Activated naive CD4-positive, alpha-beta T cell treated with anti-CD3 and anti-CD28 coated beads for 36 hours (primary cell): ENCODE measurements at places on chromosomes 2 and 18. TPM values are rescaled to one million over a fixed set of nuclear protein-coding genes. Genes with fewer than 3 reads are reported as not detected.

DNA sequence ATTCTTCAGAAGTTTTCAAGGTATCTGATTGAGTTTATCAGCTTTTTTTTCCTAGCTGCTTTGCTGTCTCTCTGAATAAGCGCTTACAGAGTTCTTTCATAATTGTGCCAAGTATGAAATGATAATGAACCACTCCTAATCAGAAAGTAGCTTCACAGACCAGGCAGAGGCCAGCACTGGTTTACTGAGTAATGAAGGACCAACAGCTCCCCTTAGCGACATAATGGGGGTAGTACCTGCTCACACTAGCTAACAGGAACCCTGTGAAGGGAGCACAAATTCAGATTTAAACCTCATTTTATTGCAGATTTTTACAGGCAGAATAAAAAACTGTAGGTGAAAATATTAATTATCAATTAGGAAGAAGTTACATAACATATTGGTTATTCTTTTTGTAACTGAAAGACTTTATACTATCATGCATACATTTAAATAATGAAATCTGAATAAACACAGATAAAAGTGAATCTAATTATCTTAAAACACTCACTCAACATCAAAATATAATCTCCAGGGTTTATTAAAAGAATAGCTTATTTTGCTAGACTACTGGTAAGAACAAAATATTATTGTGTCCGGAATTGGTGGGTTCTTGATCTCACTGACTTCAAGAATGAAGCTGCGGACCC is 53.7 kb upstream of the LRRC30 start:
- H3K27ac ChIP-seq = no peak overlapping the region
- H3K4me1 ChIP-seq = no peaks in the 10 kb centered on the region
- peaks cover 3% of the 10 kb centered on the region for H3K27me3 ChIP-seq
- peak; percentile 27 for DNase-seq
- no peak overlapping the region for H3K4me3 ChIP-seq
- H3K36me3 ChIP-seq = no peaks in the 10 kb centered on the region

DNA sequence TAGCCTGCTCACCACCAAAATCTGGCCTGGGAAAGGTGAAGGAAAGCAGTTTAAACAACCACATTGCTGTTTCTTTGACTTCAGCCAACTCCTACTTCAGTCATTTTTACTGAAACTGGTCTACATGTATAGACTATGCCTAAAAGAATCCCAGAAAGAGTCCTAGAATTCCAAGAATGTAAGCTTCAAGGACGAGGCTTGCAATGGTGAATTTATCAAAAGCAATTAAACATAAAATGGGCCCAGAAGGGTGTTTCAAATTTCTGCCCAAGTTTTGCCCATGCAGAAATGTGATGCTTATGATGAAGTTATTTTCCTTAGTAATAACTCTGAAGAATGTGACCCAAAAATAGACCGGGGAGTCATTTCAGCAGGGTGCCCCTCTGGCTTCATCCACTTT is 16.6 kb downstream of the EN1 start:
- no peak overlapping the region for H3K27ac ChIP-seq
- H3K36me3 ChIP-seq = no peaks in the 10 kb centered on the region
- DNase-seq = no peak
- peaks cover 5% of the 10 kb centered on the region for H3K4me1 ChIP-seq
- H3K27me3 ChIP-seq = peaks cover 63% of the 10 kb centered on the region
- H3K4me3 ChIP-seq = no peak overlapping the region

DNA sequence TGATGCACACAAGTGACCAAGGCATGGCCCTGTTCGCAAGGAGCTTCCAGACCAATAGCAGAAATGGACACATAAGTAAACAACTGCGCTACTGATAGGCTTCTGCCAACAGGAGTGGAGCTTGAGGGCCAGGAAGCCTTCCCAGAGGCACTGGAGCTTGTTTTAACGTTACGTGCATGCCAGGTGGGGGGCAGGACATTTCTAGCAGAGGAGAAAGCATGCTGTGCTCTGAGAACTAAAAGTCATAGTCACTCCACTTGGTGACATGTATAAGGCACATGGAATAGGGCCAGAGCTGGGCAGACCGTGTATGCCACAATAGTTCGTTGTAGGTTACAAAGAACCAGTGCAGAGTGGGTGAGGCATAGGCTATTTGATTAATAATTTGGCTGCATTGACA is 184.2 kb downstream of the NEDD4L start:
- no peaks in the 10 kb centered on the region for H3K27me3 ChIP-seq
- no peak for DNase-seq
- H3K27ac ChIP-seq = no peak overlapping the region
- peaks cover 15% of the 10 kb centered on the region for H3K4me1 ChIP-seq

GRCh38 chr2:107622741-107623310 is 203.9 kb upstream of the RGPD4 start:
- no peaks in the 10 kb centered on the region for H3K4me1 ChIP-seq
- no peaks in the 10 kb centered on the region for H3K27me3 ChIP-seq
- no peak overlapping the region for H3K27ac ChIP-seq
- no peak for DNase-seq
- no peak overlapping the region for H3K4me3 ChIP-seq

Gene ZNF396
- total RNA-seq = 0.77 TPM

Gene LIMS2
- total RNA-seq = 14.6 TPM

DNA sequence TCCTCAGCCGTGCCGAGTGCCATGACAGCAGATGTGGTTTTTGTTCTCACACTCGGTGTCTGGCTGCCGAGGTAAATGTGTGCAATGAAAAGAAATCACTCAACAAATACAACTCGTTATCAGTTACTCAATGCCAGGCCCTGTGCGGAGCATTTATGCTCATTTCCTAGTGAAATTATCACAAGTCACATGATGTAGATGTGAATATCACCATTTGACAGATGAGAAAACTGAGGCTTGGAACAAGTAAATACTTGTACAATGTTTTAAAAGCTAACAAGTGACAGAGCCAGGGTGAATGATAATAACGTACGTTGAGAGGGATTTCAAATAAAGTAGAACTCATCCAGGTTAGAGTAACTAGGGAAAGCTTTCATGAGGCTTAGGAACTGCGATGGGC is 174.7 kb downstream of the EIPR1 start:
- H3K4me3 ChIP-seq = no peak overlapping the region
- DNase-seq = no peak
- peaks cover 9% of the 10 kb centered on the region for H3K36me3 ChIP-seq
- H3K27me3 ChIP-seq = no peaks in the 10 kb centered on the region
- peaks cover 13% of the 10 kb centered on the region for H3K4me1 ChIP-seq

DNA sequence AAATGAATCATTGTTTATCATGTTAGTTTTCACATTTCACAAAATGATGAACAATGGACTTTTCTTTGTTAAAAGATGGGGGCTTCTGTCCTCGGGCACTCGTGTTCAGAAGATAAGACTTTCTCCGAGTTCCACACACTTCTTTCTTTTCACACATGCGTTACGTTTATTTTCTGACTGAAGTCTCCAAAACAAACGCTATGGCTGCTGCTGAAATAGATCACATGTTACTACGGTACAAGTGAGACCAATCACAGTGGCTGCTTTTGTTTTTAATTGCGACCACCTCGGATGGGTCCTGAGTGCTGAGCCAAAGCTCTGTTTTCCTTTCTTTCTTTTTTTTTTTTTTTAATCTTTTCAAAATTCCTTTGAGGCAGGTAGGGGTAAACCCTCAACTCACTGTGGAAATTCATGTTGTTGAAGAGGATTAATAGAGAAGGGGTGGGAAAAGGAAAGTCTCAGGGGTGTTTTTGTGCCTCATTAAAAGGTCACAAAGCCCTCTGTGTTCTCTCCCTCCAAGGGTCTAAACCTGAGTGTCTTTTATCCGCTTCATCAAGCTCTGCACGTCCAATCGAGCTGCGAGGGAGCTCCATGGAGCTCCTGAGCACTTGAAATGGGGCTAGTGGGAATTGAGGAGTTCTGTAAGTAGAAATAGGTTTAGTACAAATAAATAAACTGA is 48.2 kb downstream of the ARL4C start:
- peaks cover 16% of the 10 kb centered on the region for H3K36me3 ChIP-seq
- DNase-seq = no peak
- peak overlapping the region; percentile 28 for H3K4me3 ChIP-seq
- H3K27me3 ChIP-seq = no peaks in the 10 kb centered on the region
- H3K27ac ChIP-seq = peak overlapping the region; percentile 96
- peaks cover 83% of the 10 kb centered on the region for H3K4me1 ChIP-seq

GRCh38 chr2:224440988-224441387 is 39.1 kb upstream of the FAM124B start:
- peaks cover 40% of the 10 kb centered on the region for H3K27me3 ChIP-seq
- H3K4me1 ChIP-seq = peaks cover 9% of the 10 kb centered on the region
- H3K27ac ChIP-seq = no peak overlapping the region
- no peaks in the 10 kb centered on the region for H3K36me3 ChIP-seq

GRCh38 chr2:9422321-9423099 is 818 bp downstream of the ITGB1BP1 start:
- H3K4me3 ChIP-seq = no peak overlapping the region
- no peaks in the 10 kb centered on the region for H3K27me3 ChIP-seq
- peaks cover 24% of the 10 kb centered on the region for H3K36me3 ChIP-seq
- peaks cover 39% of the 10 kb centered on the region for H3K4me1 ChIP-seq

DNA sequence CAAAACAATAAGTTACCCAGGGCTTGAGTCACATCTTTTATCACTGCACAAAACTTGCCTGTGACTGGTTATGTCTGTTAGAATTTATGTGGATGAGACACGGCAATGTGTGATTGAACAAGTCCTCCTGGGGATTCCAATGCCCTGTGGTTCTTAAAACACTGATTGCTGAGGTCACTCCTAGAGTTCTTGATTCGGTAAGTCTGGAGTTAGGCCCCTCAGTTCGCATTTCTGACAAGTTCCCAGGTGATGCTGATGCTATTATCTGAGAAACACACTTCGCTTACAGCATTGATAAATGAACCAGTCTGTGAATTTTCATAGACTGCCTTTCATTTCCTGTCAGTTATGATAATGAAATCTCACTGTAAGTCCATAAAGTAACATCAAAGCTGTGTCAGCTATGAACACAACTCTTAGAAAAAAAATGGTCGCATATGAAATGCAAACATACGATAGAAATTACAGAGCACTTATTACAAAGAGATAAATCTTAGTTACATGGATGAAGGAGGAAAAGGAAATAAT is 214.0 kb downstream of the DLGAP1 start:
- no peak overlapping the region for H3K4me3 ChIP-seq
- H3K4me1 ChIP-seq = no peaks in the 10 kb centered on the region
- no peaks in the 10 kb centered on the region for H3K27me3 ChIP-seq
- no peak overlapping the region for H3K27ac ChIP-seq

Gene TSPYL6
- not detected for total RNA-seq

DNA sequence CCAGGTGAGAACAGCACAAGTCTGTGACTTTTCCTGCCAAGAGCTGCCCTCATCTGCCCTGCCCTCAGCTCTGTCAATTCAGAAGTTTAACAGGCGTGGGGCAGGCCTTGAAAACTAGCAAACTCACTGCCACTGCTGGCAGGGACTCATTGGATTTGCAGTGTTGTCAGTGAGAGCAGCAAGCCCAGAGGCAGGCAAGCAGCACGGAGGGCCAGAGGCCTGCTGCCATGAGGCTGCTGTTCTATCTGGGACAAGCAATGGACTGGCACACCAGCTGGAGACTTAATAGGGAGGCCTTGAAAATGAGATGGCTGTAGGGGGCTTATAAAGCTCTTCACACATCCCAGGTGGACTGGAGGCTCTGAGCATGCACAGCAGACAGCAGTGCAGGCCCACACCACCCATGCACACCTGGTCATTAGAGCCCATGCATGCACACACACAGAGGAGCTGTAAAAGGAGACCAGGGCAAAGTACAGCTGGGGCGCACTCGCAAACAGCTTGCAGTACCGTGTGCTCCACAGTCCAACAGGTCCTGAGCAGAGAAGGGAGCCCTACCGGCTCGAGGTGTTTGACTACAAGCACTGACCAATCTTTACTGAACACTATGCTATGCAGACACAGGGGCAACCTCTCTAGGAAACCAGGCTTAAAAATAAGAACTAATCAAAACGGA is 28.7 kb downstream of the MGAT4A start:
- peak; percentile 26 for DNase-seq
- peak overlapping the region; percentile 86 for H3K27ac ChIP-seq
- no peaks in the 10 kb centered on the region for H3K27me3 ChIP-seq
- peaks cover 12% of the 10 kb centered on the region for H3K36me3 ChIP-seq
- peaks cover 72% of the 10 kb centered on the region for H3K4me1 ChIP-seq

Gene CHRND
- total RNA-seq = not detected

GRCh38 chr2:19185086-19185485 is 173.3 kb downstream of the OSR1 start:
- H3K4me3 ChIP-seq = no peak overlapping the region
- DNase-seq = no peak
- no peaks in the 10 kb centered on the region for H3K4me1 ChIP-seq
- peaks cover 2% of the 10 kb centered on the region for H3K27me3 ChIP-seq
- H3K36me3 ChIP-seq = no peaks in the 10 kb centered on the region
- H3K27ac ChIP-seq = no peak overlapping the region

Gene LDLRAD4
- total RNA-seq = 19.4 TPM

- no peaks in the 10 kb centered on the region for H3K4me1 ChIP-seq
- H3K4me3 ChIP-seq = no peak overlapping the region
- H3K27me3 ChIP-seq = no peaks in the 10 kb centered on the region
These were observed 40.8 kb downstream of the GTF3C3 start for GRCh38 chr2:196758474-196759377.

DNA sequence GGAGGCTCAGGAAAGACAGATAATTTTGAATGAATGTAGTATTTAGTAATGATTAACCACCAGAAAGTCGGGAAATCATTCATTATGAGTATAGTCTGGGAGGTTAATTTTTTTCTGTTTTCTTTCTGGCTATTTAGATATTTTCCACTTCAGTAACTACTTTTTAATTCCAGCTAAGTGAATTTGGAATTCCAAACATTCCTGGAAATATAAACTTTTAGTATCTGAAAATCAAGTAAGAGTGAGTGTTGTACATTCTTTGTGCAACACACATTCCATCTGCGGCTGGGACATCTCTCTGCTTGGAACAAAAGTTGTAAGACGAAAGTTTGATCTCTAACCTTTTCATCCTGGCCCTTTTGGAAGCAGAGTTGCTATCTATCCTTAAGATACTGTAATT is 275.7 kb upstream of the SPRED2 start:
- H3K27ac ChIP-seq = no peak overlapping the region
- H3K36me3 ChIP-seq = no peaks in the 10 kb centered on the region
- no peak overlapping the region for H3K4me3 ChIP-seq
- H3K27me3 ChIP-seq = no peaks in the 10 kb centered on the region

DNA sequence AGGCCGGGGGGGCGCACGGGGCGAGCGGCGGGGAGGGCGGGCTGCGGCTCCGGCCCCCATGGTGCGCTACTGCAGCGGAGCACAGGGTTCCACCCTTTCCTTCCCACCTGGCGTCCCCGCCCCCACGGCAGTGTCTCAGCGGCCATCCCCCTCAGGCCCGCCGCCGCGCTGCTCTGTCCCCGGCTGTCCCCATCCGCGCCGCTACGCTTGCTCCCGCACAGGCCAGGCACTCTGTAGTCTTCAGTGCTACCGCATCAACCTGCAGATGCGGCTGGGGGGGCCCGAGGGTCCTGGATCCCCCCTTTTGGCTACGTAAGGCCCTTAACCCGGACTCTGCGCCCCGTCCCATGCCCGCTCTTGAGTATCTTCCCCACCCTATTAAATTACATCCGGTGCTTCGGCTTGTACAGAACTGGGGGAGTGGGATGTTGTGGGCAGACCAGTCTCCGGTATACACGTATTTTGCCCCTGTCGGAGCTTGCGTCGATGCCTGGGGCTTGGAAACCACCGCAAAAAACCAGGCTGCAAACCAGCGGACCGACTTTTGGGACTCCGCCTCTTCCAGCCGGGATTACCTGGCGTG is 598 bp upstream of the WBP1 start:
- peak; percentile 79 for DNase-seq
- peak overlapping the region; percentile 92 for H3K4me3 ChIP-seq
- H3K36me3 ChIP-seq = peaks cover 9% of the 10 kb centered on the region
- H3K27ac ChIP-seq = peak overlapping the region; percentile 99
